ENCODE measurements at places on chromosomes 12 and 14.

GRCh38 chr14:32933629-32934072 is 5.0 kb upstream of the NPAS3 start:
- no peaks in the 10 kb centered on the region for H3K27me3 ChIP-seq
- H3K36me3 ChIP-seq: no peaks in the 10 kb centered on the region
- H3K4me3 ChIP-seq: no peak overlapping the region
- H3K27ac ChIP-seq: no peak overlapping the region
- DNase-seq: no peak

DNA sequence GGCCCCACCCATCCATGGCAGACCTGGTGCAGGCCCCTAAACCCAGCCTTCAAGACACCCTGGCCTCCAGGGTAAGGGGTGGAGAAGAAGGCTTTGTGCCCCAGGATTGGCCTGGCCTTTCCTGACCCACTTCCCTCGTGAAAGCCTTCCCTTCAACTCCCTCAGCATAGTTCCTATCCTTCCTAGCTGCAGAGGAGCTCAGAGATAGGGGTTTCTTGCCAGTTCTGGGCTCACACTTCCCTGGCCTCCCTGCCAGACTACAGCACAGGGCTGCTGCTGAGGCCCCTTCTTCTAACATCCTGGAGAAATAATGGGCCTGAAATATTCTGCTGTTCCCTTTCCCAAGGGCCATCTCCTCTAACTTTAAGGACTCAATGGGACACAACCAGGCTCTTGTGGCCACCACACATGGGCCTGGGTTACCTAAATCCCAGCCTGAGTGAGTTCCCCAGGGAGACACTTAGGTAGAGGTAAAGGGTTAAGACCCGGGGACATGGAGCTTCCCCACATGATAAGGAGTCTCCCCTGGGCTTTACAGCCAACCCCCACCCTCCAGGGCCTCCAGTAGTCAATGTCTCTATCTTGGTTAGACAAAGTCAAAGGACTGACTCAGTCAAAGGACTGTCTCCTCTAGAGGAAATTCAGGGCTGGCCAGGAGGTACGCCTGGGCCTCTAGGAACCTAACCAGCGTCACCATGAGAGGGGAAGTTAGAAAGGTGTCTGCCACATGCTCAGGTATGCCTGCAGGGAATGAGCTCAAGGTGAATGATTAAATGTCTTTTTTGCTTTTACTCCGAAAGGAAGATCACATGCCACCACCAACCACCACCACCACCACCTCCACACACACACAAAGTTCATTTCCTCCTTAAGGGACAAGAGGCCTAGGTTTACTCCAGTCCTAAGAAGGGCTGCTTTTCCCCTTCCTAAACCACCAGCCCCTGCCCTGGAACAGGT is 7.1 kb downstream of the ZFP36L1 start:
- H3K27me3 ChIP-seq: no peaks in the 10 kb centered on the region
- peak; percentile 57 for DNase-seq
- H3K4me1 ChIP-seq: peaks cover 85% of the 10 kb centered on the region
- peak overlapping the region; percentile 41 for H3K27ac ChIP-seq
- H3K4me3 ChIP-seq: no peak overlapping the region

- DNase-seq: peak; percentile 48
- H3K4me1 ChIP-seq: no peaks in the 10 kb centered on the region
- no peaks in the 10 kb centered on the region for H3K36me3 ChIP-seq
- no peaks in the 10 kb centered on the region for H3K27me3 ChIP-seq
- no peak overlapping the region for H3K27ac ChIP-seq
- H3K4me3 ChIP-seq: no peak overlapping the region
Measured at GRCh38 chr12:51531978-51532497, 59.0 kb upstream of the SCN8A start.

GRCh38 chr14:103177376-103177775 is 54.1 kb downstream of the TNFAIP2 start:
- no peaks in the 10 kb centered on the region for H3K36me3 ChIP-seq
- no peak overlapping the region for H3K27ac ChIP-seq
- H3K4me1 ChIP-seq: no peaks in the 10 kb centered on the region
- DNase-seq: no peak

DNA sequence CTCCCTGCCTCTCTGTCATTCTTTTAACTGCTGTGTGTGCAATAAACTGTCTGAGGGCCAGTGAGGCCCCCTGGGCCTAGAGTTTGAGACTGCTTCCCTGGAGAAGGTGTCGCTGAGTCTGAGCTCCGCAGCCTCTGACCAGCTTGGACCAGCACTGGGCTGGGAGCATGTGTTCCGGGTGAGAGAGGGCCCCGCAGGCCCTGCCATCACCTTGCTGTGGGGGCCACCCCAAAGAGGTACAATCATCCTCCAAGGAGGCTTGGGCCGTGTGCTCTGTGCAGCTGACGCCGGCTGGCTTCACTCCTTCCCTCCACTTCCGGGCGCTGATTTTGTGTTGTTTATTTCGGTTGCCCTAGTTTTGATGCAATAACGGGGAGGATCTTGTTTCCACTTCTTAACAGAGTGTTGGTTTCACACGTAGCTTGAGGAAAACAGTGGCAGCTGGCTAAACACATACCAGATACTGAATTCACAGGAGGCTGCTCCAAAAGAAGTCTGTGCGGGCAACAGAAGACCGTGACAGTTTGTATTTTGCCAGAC is 121.6 kb downstream of the TMEM132C start:
- DNase-seq: no peak
- H3K27me3 ChIP-seq: no peaks in the 10 kb centered on the region

- H3K27me3 ChIP-seq: no peaks in the 10 kb centered on the region
- H3K36me3 ChIP-seq: no peaks in the 10 kb centered on the region
- no peak for DNase-seq
Measured at GRCh38 chr14:80135305-80136088, 75.8 kb downstream of the DIO2 start.

DNA sequence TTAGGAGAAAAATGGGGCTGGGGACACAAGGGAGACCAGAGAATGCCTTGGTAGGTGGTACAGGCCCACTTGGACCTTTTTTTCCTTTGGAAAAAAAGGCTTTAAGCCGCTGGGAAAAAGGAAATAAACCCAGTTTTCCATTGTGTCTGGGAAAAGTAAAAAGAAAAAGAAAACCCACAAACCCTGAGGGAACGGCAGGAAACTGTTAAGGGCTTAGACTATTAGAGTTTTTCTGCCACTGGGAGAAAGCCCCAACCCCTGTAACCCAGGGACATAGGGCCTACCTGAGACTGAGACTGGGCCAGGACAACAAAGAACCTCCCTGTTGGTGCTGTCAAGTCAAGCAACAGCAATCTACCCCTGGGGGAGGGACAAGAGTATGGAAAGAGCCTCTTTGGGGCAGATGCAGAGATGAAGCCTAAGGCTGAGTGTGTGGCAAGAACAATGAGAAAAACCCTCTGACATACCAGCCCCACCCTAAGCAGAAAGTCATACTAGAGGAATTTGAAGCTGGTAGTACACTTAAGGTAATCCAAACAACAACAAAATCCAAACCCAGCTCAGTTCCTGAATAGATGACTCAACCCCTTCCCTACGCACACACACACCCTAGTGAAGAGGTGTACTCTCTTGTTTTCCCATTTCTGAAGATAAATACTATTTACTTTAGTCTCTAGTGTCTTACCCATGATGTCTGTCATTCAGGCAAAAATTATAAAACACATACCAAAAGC is 22.8 kb downstream of the ATF1 start:
- no peak for DNase-seq
- H3K4me1 ChIP-seq: peaks cover 4% of the 10 kb centered on the region
- H3K27me3 ChIP-seq: no peaks in the 10 kb centered on the region
- H3K27ac ChIP-seq: no peak overlapping the region
- H3K4me3 ChIP-seq: no peak overlapping the region

- no peak overlapping the region for H3K27ac ChIP-seq
- no peak overlapping the region for H3K4me3 ChIP-seq
- DNase-seq: no peak
- H3K4me1 ChIP-seq: no peaks in the 10 kb centered on the region
- no peaks in the 10 kb centered on the region for H3K36me3 ChIP-seq
Measured at GRCh38 chr14:53670701-53671100, 285.9 kb downstream of the BMP4 start.

- H3K4me3 ChIP-seq: no peak within 1 kb of the TSS
- no peak within 1 kb of the TSS for H3K27ac ChIP-seq
Measured at GRCh38 chr12:117968826-117969659, at the start of gene KSR2. KSR2 (minus strand) TSS chr12:117968990; CDS start chr12:117968255, 735 bp downstream.

DNA sequence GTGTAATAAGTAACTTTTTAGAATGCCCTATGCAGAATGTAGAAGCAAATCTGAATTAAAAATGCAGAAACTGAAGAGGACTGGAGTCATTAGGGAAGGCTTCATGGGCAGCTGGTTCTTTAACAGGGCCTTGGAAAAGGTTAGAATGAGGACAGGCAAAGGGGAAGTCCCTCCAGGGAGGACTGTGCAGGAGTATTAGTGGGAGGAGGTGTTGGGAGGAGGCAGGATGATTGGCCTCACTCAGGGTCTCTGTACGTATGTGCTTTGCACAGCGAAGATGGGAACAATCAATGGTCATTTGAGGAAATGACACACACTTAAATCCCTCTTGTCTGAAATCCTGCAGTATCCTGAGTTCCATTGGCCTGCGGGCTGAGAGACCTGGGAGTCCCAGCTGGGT is 119.7 kb downstream of the PTCSC3 start:
- H3K4me1 ChIP-seq: no peaks in the 10 kb centered on the region
- H3K27ac ChIP-seq: no peak overlapping the region
- H3K36me3 ChIP-seq: no peaks in the 10 kb centered on the region
- no peak for DNase-seq
- no peak overlapping the region for H3K4me3 ChIP-seq

- no peaks in the 10 kb centered on the region for H3K27me3 ChIP-seq
- peaks cover 57% of the 10 kb centered on the region for H3K4me1 ChIP-seq
- no peaks in the 10 kb centered on the region for H3K36me3 ChIP-seq
Measured at GRCh38 chr12:94207467-94207848, 59.1 kb downstream of the PLXNC1 start.

DNA sequence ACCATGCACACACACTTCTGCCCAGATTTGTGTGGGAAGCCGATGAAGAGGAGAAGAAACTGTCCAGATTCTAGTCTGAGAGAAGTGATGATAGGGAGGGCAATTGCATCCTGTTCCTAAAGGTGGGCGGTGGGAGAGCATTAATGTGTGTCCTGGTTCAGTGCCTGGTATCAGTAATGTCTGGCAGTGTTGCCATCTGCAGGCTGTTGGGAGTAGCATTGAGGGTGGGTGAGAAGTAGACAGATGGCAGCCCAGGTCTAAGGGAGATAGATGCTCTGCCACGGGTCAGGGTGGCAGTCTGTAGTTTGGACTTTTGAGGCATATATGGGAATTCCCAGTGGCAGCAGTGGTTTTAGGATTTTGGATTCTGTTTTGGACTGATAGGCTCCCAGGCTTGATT is 156.4 kb downstream of the ETNK1 start:
- no peaks in the 10 kb centered on the region for H3K4me1 ChIP-seq
- no peak for DNase-seq
- no peaks in the 10 kb centered on the region for H3K27me3 ChIP-seq
- H3K27ac ChIP-seq: no peak overlapping the region
- H3K36me3 ChIP-seq: no peaks in the 10 kb centered on the region

GRCh38 chr14:76727384-76727783 is 33.9 kb upstream of the VASH1 start:
- H3K27ac ChIP-seq: no peak overlapping the region
- no peak for DNase-seq
- H3K4me3 ChIP-seq: no peak overlapping the region
- no peaks in the 10 kb centered on the region for H3K27me3 ChIP-seq

GRCh38 chr12:54006559-54007220 is 2.1 kb upstream of the HOXC8 start:
- peaks cover 83% of the 10 kb centered on the region for H3K27me3 ChIP-seq
- peaks cover 24% of the 10 kb centered on the region for H3K4me1 ChIP-seq

GRCh38 chr14:85315290-85315689 is 214.7 kb upstream of the FLRT2 start:
- no peak overlapping the region for H3K27ac ChIP-seq
- no peaks in the 10 kb centered on the region for H3K4me1 ChIP-seq
- DNase-seq: no peak
- H3K27me3 ChIP-seq: no peaks in the 10 kb centered on the region

- no peaks in the 10 kb centered on the region for H3K4me1 ChIP-seq
- H3K27ac ChIP-seq: no peak overlapping the region
- H3K27me3 ChIP-seq: no peaks in the 10 kb centered on the region
- H3K4me3 ChIP-seq: no peak overlapping the region
- no peak for DNase-seq
Measured at GRCh38 chr14:77344377-77344996, 23.7 kb downstream of the GSTZ1 start.

DNA sequence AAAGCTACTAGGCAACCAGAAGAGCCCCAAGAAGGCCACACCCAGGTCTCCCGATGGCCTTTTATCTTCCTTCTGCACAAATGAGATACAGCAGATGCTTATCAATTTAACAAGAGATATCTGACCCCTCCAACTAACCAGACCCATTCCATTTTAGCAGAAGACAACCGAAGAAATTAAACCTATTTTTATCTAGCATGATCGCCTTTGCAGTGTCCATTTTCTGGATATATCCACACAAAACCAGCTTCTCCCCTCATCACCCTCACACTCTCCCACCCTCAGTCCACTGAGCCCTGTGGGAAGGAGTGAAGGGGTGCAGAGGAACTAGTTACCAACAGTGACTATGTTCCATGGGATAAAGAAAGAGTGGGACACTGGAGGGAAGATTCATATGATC is 20.9 kb upstream of the DHRS4 start:
- no peak for DNase-seq
- H3K4me1 ChIP-seq: no peaks in the 10 kb centered on the region
- H3K27ac ChIP-seq: no peak overlapping the region
- H3K4me3 ChIP-seq: no peak overlapping the region
- H3K27me3 ChIP-seq: no peaks in the 10 kb centered on the region
- no peaks in the 10 kb centered on the region for H3K36me3 ChIP-seq

DNA sequence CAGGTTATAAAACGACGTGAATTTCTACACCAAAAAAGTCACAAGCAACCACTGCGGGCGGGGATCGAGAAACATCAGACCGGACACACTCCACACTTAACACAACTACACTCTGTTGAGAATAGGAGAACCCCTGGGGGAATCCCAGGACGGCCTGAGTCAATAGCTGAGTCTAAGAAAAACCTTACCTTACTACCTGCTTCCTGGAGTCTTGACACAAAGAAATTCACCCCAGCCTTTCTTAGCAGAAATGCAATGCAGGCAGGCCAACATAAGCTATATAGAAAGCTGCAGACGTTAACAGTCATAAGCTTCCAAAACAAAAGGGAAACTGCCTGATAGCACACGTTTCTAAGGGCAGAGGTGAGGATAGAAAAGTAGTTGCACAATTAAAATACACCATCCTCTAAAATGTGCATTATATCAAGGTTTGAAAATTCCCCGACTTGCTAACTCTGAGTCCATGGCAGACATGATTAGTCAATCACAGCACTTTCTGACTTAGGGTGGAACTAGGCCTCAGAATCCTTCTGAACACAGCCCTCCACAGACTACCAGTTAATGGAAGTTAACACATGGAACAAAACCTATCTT is 68.0 kb downstream of the CCDC88C start:
- H3K4me3 ChIP-seq: no peak overlapping the region
- no peaks in the 10 kb centered on the region for H3K27me3 ChIP-seq
- peak; percentile 61 for DNase-seq
- H3K36me3 ChIP-seq: peaks cover 16% of the 10 kb centered on the region
- peaks cover 73% of the 10 kb centered on the region for H3K4me1 ChIP-seq
